ENCODE measurements at places on chromosomes 16 and 17. TPM values are rescaled to one million over a fixed set of nuclear protein-coding genes. Genes with fewer than 3 reads are reported as not detected.

DNA sequence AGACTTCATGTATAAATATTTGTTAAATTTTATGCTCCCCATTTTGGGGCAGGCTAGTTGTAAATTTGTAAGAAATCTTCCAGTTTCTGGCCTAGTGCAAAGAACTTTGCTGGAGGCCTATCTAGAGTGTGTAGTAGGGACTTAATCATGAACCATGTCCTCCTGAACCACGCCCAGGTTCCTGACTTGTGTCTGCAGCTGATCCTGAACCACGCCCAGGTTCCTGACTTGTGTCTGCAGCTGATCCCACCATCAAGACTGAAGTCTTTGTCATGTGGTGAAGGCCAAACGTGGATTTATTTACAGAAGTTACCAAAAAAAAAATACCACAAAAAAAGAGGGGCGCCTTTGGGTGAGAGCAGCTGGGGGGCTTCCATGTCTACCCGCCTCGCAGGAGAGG, 33.1 kb downstream of the LMF1 start:
- H3K4me1 ChIP-seq: no peaks in the 10 kb centered on the region
- H3K27ac ChIP-seq: no peak overlapping the region
- no peak for DNase-seq
- peaks cover 7% of the 10 kb centered on the region for H3K36me3 ChIP-seq
- no peak overlapping the region for H3K4me3 ChIP-seq

GRCh38 chr16:19936441-19936840, 51.8 kb upstream of the GPRC5B start:
- no peak overlapping the region for H3K27ac ChIP-seq
- no peaks in the 10 kb centered on the region for H3K4me1 ChIP-seq
- H3K4me3 ChIP-seq: no peak overlapping the region
- no peaks in the 10 kb centered on the region for H3K36me3 ChIP-seq
- DNase-seq: no peak
- peaks cover 12% of the 10 kb centered on the region for H3K27me3 ChIP-seq

- H3K27me3 ChIP-seq: peaks cover 27% of the 10 kb centered on the region
- no peak overlapping the region for H3K4me3 ChIP-seq
- H3K4me1 ChIP-seq: peaks cover 5% of the 10 kb centered on the region
- DNase-seq: no peak
- no peak overlapping the region for H3K27ac ChIP-seq
Observed at GRCh38 chr17:177155-177554, 4.3 kb downstream of the DOC2B start.

GRCh38 chr17:71208111-71208704, 912.6 kb upstream of the SOX9 start:
- no peaks in the 10 kb centered on the region for H3K27me3 ChIP-seq
- no peak overlapping the region for H3K27ac ChIP-seq
- H3K4me3 ChIP-seq: no peak overlapping the region

- H3K4me1 ChIP-seq: no peaks in the 10 kb centered on the region
- DNase-seq: no peak
- no peaks in the 10 kb centered on the region for H3K27me3 ChIP-seq
- H3K4me3 ChIP-seq: no peak overlapping the region
- no peak overlapping the region for H3K27ac ChIP-seq
- H3K36me3 ChIP-seq: no peaks in the 10 kb centered on the region
Observed at GRCh38 chr16:74165566-74166080, 131.0 kb upstream of the PSMD7 start.

GRCh38 chr16:71367241-71367976, 8.9 kb downstream of the CALB2 start:
- no peaks in the 10 kb centered on the region for H3K36me3 ChIP-seq
- H3K4me3 ChIP-seq: no peak overlapping the region
- H3K27ac ChIP-seq: no peak overlapping the region
- peak; percentile 68 for DNase-seq

- peaks cover 11% of the 10 kb centered on the region for H3K4me1 ChIP-seq
- H3K4me3 ChIP-seq: no peak overlapping the region
- no peak overlapping the region for H3K27ac ChIP-seq
- H3K27me3 ChIP-seq: no peaks in the 10 kb centered on the region
Observed at GRCh38 chr17:55452139-55452790, 30.6 kb upstream of the MMD start.

DNA sequence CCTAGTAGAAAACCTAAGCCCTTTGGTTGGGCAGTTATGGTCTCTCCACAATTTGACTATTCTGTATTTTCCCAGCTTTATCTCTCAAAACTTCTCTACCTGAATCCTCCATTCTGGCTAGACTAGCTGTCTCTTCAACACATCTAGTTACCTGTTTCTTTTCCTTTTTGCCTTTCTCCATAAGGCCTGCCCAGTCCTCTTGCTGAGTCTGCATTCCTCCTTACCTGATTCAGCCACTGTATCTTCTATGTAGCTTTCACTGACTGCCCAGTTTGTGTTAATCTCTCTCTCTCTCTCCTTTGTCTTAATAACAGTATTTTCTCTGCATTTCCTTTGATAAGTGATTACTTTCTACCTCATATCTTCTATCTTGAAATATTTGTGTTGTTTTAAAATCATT, 2.1 kb upstream of the EVI2A start:
- H3K36me3 ChIP-seq: peaks cover 26% of the 10 kb centered on the region
- H3K4me3 ChIP-seq: no peak overlapping the region
- no peaks in the 10 kb centered on the region for H3K4me1 ChIP-seq
- DNase-seq: no peak
- H3K27ac ChIP-seq: no peak overlapping the region

Gene SKAP1
- 5.1 TPM for total RNA-seq

Gene TPSD1
- 9.4 TPM for total RNA-seq

Data from upper lobe of right lung (tissue), 1 donor.